ENCODE measurements at places on chromosomes 12 and 14.
A peak's percentile ranks its signal among the peaks of the same experiment; 100 is the strongest.

DNA sequence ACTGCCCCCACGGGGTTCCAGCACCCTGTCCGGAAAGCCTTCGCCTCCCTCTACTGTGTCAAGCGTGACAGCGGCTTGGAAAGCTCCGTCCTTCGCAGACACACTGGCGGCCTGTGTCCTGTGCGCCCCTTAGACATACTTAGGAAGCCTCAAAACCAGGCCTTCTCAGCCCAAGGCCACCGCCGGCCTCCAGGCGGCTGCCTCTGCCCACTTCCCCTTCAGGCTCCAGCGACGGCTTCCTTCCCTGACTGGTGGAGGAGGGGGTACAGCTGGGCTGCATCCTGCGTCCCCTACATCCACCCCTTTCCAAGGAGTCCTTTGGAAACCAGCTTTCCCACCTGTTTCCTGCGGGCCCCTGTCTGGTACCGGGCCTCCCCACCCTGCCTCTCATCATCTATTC, 2.5 kb upstream of the CACNA2D4 start:
- peak; percentile 76 for DNase-seq

GRCh38 chr14:24274101-24274543, 2.7 kb upstream of the RABGGTA start:
- peak; percentile 59 for DNase-seq

DNA sequence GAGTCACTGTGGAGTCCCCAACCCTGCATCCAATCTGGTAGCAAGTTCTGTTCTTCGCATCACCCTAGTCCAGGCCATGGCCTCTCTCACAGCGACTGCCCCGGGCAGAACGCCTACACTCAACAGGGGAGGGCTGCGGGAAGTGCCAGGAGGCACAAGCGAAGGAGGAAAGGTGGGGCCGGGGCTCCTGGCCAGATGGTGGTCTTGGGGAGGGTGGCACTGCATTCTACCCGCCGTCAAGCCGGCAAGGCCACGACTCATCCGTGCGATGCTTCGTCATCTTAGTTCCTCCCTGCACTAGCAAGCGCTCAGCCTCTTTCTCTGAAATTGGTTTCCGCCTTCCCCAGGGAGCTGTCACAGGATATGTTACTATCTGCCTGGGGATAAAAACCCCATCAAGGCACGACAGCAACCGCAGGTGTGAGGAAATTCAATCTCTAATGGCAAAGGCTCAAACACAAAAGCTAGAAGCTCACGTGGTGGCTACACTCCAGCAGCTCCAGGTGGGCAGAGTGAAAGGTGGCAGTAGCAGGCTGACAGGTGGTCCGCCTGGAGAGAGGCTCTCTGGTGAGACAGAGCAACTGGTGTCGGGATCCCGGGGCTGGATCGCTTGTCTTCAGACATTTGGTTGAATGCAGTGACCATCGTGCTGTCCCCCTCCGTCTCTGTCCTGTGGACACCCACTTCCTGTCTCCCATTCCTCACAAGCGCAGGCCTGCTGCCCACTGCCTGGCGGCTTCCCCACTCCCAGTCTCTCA, 34.1 kb downstream of the ACADS start:
- DNase-seq = no peak

DNA sequence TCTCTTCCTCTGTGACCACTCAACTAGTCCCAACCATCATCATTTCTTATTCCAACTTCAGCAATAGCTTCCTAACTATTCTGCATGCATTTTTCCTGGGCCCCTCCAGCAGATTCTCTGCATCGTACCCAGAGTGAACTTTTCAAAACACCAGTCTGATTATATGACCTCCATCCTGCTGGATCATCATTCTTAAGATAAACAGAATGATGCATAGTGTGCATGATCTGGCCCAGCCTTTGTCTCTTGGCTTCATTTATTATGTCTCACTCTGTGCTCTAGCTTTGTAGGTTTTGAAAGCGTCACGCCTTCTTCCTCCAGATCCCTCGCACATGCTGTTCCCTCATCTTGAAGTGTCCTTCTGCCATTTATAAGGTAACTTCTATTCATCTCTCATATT, 46.3 kb upstream of the SLC38A4 start:
- DNase-seq = no peak

- no peak for DNase-seq
These were observed 144.2 kb downstream of the PAWR start for GRCh38 chr12:79546466-79547043.

- no peak for DNase-seq
These were observed 586.4 kb downstream of the MED13L start for GRCh38 chr12:115691123-115691522.

GRCh38 chr12:6372403-6373003, 2.9 kb downstream of the SCNN1A start:
- peak; percentile 54 for DNase-seq

- DNase-seq = no peak
These were observed 21.5 kb upstream of the ALDH2 start for GRCh38 chr12:111745211-111745610.

DNA sequence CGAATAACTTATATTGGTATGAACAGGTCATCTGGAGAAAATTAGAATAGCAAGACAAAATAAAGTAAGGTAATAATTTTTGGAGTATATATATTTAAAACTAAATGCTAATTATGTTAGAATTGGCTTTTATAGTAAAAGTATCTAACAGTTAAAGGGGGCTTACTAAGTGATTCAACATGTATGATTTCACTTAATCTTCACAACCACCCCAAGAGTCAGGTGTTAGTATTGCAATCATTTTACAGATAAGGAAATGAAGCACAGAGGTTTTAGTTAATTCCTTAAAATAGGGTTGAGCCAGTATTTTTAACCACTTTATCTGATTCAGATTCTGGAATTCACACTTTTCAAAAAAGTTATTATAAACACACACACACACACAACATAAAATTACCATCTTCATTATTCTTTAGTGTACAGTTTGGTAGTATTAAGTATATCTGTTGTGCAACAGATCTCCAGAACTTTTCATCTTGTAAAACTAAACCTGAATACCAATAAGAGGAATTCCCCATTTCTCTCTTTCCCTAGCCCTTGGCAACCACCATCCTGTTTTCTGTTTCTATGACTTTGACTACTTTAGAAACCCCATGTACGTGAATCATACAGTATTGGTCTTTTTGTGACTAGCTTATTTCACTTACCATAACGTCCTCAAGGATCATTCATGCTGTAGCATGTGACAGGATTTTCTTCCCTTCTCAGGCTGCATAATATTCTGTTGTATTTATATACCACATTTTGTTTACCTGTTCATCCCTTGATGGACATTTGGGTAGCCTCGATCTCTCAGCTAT, 12.5 kb downstream of the A2M start:
- no peak for DNase-seq

GRCh38 chr14:23145794-23146350, 26.8 kb upstream of the CEBPE start:
- DNase-seq = no peak

GRCh38 chr12:9673404-9674225, 4.1 kb downstream of the CLEC2D start:
- DNase-seq = peak; percentile 33

DNA sequence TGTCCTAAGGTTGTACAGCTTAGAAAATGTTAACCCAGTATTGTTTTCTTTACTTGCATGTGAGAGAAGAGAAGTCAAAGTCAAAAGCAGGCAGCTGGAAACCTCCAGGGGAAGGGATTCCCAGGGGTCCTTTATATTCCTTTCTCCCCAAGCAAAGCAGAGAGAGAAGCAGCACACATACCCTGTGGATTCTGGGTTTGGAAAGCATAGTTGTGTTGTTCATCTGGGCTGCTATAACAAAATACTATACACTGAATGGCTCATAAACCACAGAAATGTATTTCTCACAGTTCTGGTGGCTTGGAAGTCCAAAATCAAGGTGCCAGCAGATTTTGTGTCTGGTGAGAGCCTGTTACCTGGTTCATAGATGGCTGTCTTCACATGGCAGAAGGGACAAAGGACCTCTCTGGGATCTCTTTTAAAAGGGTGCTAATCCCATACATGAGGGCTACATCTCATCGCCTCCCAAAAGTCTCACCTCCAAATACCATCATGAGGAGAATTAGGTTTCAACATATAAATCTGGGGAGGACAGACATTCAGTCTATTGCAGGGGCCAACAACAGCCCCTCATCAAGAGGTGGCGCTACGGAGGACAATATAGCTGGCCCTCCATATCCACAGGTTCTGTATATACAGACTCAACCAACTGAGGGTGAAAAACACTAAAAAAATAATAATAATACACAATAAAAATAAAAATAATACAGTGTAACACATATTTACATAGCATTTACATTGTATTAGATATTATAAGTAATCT, 19.3 kb upstream of the PCNX1 start:
- DNase-seq = no peak

- DNase-seq = no peak
These were observed 18.9 kb upstream of the POC1B start for GRCh38 chr12:89544681-89545184.

GRCh38 chr14:101132051-101132571, 228.6 kb upstream of the RTL1 start:
- DNase-seq = no peak

- DNase-seq = no peak
These were observed 4.7 kb downstream of the LRP1-AS start for GRCh38 chr12:57142727-57143126.

GRCh38 chr12:1800401-1801302, 19.7 kb upstream of the LRTM2 start:
- peak; percentile 55 for DNase-seq

DNA sequence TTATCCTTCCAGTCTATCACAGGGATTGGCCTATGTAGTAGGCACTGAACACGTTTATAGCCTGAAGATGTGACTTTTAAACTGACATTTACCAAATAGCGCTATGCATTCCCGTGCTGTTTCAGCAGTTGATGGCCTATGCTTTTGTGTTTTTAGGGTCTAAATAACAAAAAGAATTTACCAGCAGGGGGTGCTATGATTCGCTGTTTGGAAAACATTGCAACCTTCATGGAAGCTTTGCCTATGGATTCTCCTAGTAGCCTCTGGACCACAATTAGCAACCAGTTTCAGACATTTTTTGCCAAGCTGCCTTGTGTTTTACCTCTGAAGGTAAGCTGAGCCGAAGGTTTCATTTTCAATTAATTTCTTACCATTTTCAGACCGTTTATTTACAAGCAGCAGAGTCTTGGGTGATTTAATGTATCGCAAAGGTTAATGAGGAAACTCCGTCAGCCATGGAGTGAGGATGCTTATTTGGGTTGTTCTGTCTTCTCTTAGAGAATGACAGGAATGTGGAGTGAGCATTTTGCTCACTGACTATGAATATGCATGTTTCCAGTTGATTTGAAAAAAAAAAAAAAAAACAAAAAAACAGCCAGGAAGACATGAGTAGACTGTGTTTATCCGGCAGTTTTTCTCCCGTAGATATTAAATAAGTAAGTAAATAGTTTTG, 133.1 kb downstream of the PRIMA1 start:
- peak; percentile 72 for DNase-seq

DNA sequence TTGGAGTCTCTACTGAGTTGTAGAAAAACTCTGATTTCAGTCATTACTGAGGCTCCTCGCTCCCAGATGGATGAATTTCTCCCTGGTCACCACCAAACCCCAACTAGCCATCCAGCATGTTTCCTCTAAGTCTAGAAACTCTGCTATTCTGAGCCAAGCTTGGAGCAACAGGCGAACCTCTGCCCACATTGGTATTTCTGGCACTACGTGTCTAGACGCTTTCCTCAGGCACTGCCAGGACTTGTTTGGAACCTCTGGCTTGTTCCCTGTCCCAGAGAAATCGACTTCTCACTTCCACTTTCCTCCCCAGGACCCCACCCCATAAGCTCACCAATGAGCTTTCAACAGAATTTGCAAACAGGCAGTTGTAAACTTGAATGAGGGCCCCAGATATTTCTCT, 27.6 kb downstream of the WSCD2 start:
- DNase-seq = no peak

DNA sequence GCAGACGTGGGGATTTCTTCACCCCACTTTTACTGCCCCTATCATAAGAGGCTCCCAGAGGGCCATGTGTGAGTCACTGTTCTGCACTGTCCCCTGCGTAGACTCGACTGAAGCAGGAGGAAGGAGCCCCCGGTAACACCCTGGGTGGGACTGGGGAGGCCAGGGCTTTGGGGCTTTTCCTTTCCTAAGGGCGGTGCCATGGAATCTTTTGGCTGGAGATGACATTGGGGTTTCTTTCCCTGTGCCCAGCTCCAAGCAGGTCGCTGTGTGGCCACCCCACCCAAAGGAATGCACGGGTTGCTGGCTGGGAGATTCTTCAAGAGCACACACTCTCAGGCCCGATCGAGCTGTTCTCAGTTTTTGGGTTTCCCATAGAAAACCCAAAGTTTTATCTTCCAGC, 62.3 kb upstream of the RIN3 start:
- DNase-seq = no peak

GRCh38 chr12:41908206-41908605, 236.5 kb downstream of the GXYLT1 start:
- DNase-seq = peak; percentile 44

DNA sequence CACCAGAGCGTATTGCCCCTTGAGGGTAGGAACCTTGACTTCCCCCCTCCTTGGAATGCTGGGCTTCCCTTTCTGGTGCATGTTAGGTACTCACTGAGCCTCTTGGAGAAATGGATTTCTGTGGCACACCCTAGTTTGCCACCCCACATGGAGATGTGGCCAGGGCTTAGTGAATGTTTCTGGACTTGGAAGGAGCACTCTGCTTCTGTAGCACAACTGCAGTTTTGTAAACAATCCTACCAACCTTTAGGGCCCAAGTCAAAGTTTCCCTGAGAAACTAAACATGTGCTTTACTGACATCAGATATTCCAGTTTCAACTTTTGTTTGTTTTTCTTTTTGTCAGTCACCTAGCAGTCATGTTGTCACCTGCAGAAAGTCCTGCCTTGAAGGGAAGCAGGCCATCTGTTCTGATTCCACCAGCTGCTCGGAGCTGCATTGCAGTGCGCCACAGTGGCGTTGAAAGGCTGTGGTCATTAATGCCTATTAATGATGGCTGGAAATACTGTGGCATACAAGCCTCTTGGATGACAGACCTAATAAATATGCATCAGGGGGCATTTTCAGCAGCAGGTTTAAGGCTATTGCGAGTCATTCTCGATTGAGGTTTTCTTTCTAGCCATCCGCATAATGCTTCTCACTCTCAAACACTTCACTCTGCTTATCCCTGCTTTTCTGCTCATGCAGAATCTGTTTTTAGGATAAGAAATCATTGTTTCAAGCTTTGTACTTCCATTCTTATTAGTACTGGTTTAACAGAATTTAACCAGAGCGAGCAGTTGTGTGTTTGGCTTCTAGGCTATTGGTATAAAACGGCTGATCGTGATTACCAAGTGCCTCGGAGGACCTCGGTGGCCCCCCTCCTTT, 7.8 kb downstream of the PELI2 start:
- DNase-seq = no peak

GRCh38 chr12:92505254-92506231, 197.2 kb upstream of the PLEKHG7 start:
- DNase-seq = peak; percentile 88

- no peak for DNase-seq
These were observed 153.7 kb upstream of the ALG10B start for GRCh38 chr12:38162708-38163441.

GRCh38 chr12:92049403-92049802, 96.2 kb downstream of the BTG1 start:
- peak; percentile 14 for DNase-seq
